ENCODE measurements at places on chromosomes 6 and 20.

DNA sequence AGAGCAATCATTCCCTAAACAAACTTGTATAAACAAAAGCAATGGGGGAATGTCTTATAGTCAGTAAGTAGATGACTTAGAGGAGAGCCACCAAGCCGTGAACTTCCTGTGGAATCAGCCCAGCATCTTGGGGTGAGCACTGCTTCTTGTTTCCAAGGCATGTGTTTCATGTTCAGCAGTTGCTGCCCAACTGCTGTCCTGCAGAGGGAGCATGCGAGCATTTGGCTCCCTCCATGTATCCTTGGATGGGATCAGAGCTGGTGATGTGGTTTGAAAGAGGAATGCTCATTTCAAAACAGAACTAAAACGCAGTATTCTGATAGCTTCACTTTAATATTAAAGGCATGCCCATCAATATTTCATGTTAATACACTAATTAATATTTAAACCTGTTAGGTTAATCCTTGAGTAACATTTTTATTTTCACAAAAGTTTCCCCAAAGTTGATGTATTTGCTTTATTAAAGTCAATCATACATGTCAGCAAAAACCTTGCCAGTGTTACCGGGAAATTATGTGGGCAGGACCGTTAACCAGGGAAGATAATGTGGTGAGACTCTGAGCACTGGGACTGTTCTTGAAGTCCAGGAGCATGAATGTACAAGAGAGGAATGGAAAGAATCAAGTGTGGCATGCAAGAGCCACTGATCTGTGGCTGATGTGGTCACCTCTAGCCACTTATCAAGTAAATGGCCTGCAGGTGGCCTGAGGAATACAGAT is 172.1 kb upstream of the GGTLC1 start:
- no peak for DNase-seq

DNA sequence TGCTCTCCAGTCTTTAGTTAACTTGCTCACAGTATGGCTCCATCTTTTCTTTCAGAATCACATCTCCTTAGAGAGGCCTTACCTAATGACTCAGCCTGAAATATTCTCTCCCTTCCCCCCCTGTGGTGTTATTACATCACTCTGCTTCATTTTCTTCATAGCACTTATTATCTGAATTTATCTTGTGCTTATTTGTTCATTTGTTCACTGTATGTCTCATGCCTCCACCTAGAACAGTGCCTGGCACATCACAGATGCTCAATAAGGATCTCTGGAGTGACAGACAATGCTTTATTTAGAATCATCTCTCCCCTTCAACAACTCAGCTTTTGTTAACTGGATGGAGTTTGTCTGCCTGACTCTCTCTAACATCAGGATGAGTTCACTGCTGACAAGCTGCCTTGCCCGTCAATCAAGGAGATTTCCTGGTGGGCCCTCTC is 96.6 kb upstream of the MAN1A1 start:
- DNase-seq: no peak

DNA sequence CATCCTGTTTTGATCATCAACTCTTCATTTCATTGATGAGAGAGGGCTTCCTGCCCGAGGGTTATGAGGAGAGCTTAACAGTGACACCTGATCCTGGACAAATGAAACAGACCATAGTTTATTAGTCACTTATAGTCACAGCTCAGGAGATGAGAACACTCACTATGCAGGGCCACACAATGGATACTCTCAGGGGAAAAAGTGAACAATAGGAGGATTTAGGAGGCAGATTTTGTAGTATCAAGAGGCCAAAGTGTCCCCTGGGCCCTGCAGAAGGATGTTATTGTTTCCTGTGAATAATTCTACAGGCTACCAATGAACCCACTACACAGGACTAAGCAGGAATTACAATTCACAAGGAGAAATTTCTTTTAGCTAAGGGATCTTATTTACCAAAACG is 772.8 kb upstream of the MAN1A1 start:
- DNase-seq: no peak

GRCh38 chr20:38126932-38127621 is 38.0 kb downstream of the TGM2 start:
- no peak for DNase-seq

DNA sequence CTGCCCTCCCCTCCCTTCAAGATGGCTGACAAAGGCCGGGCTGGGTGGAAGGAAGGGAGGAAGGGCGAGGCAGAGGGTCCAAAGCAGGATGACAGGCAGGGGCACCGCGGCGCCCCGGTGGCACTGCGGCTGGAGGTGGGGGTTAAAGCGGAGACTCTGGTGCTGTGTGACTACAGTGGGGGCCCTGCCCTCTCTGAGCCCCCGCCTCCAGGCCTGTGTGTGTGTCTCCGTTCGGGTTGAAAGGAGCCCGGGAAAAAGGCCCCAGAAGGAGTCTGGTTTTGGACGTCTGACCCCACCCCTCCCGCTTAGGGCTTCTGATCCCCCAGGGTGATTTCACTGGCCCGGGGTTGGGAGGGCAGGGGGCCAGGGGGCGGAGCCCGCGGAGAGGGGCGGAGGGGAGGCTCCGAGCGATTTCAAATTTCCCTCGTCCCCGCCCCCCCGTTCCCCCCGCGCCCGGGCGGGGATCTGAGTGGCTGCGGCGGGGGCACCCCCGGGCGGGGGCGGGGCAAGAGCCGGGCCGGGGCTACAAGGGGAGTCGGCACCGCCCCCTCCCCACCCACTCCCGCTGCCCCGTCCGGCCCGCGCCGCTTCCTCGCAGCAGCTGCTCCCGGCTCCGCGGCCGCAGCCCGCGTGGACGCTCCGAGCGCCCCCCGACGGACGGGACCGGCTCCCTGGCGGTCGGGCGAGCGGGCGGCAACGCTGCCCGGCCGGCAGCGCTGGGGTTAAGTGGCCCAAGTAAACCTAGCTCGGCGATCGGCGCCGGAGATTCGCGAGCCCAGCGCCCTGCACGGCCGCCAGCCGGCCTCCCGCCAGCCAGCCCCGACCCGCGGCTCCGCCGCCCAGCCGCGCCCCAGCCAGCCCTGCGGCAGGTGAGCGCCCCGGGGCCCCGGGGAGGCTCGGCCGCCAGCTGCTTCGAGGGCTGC is at the start of gene DNMT3B:
Gene DNMT3B, plus strand, starts transcription at position 555 of the 923 bp plus-strand sequence. CDS start 17,939 bp downstream, outside the sequence.
- DNase-seq: peak; percentile 92

DNA sequence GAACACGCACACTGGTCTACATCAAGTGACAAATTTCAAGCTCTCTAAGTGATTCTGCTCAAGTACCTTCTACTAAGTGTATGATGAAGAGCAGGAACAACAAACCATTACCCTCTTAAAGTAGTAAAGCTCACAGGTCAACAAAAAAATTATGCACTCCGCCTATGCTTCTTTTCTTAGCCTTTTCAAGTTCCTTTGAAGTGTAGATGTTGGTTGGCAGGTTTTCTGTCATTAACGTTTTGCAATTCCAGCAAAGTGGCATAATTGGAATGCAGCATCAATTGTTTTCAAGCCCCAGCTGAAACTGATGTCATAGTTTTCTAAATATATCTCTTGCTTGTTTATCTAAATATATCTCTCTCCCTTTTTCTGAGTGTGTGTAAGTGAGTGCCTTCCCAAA is 396.9 kb upstream of the EYS start:
- no peak for DNase-seq

GRCh38 chr6:116036075-116036773 is 24.5 kb downstream of the FRK start:
- DNase-seq: no peak

GRCh38 chr20:46970937-46971630 is 76.4 kb downstream of the EYA2 start:
- peak; percentile 10 for DNase-seq

DNA sequence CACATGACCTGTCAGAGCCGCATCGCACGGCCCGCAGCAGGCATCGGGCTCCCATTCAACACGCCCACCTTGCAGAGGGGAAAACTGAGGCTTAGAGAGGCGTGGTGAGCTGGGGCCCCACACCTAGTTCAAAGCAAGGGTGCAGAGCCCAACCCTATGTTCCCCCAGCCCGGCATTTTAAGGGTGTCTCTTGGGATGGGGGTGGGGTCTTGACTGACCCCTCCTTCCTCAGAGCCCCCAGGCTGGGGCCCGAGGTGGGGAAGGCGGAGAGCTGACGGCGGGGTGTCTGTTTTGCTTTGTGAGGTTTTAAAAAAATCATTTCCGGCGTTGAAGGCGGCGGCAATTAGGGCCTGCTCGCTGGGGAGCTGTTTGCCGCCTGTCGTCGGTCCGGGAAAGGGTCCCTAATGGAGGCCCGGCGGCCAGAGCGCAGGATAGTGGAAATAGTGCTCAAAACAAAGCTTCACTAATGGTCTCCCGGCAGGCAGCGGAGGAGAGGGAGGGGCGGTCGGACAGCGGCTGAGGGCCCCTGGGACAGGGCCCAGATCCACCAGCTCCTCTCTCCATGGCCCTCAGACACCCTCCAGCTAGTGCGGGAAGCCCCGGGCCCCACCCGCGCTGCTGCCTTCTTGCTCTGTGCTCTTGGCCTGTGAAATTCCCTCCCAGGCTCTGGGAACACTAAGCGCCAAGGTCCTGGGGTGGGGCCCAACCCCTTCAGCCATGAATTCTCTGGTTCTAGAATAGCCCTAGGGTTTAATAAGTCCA is 11.9 kb downstream of the VSTM2L start:
- peak; percentile 92 for DNase-seq

DNA sequence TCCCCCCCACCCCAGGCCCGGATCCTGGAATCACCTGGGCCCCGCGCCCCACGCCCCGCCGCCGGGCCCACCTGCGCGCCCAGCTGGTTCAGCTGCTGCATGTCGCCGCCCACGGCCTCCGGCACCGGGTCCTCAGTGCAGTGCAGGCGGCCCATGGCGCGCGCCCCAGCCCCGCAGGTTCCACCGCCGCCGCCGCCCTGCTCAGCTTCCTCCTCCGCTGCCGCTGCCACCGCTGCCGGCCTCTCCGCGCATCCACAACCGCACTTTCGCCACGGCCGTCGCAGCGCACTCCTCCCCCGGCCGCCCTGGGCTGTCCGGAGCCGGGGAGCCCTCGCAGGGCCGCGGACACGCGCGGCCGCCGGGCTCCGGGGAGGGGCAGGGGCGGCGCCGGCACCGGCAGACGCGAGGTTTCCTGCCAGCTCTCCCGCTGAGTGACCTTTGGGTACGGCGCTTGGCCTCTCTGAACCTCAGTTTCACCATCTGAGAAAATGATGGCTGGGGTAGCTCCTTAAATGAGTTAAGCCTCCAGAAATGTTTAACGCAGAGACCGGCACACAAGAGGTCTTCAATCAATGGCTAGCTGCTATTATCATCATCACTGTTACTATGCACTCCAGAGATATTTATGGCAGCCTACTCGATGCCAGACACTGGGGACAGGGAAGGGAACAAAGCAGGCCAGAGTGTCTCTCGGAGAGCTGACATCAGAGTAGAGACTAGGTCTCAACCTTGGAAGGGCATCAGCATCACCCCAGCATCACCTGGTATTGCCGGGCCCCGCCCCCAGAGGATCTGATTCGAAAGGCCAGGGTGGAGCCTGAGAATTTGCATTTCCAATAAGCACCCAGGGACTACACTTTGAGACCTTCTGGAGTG is at the start of gene COMMD7:
Gene COMMD7, minus strand, starts transcription at position 231 of the 876 bp plus-strand sequence. Its CDS starts 76 bp downstream, at position 155.
- peak; percentile 75 for DNase-seq

- DNase-seq: no peak
These were observed 145.1 kb upstream of the FKBP1C start for GRCh38 chr6:63066055-63066704.

DNA sequence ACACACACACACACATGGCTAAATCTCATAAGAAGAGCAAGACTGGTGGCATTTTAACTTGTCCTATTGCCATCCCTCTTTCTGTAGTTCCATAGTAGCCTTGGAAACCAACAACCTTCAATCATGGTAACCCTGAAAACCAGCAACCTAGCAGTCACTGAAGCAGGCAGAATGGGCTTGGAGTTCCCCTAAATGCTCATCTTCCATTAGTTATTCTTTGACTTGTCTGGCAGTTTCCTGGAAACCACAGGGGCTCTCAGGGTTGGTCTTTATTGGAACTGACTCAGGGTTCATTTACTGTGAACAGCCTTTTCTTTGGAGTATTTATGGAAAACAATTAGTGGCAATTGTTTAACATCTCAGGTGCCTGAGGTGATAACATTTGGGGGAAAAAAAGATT is 19.4 kb upstream of the BRPF3 start:
- no peak for DNase-seq

- peak; percentile 9 for DNase-seq
These were observed 34.5 kb upstream of the HBS1L start for GRCh38 chr6:135088818-135089809.

GRCh38 chr6:156562019-156562418 is 215.2 kb upstream of the ARID1B start:
- no peak for DNase-seq

DNA sequence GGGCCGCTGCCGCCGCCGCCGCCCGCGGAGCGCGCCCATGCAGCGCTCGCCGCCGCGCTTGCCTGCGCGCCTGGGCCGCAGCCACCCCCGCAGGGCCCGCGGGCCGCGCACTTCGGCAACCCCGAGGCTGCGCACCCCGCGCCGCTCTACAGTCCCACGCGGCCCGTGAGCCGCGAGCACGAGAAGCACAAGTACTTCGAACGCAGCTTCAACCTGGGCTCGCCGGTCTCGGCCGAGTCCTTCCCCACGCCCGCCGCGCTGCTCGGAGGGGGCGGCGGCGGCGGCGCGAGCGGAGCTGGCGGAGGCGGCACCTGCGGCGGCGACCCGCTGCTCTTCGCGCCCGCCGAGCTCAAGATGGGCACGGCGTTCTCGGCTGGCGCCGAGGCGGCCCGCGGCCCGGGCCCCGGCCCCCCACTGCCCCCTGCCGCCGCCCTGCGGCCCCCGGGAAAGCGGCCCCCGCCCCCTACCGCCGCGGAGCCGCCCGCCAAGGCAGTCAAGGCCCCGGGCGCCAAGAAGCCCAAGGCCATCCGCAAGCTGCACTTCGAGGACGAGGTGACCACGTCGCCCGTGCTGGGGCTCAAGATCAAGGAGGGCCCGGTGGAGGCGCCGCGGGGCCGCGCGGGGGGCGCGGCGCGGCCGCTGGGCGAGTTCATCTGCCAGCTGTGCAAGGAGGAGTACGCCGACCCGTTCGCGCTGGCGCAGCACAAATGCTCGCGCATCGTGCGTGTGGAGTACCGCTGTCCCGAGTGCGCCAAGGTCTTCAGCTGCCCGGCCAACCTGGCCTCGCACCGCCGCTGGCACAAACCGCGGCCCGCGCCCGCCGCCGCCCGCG is 730 bp downstream of the INSM1 start:
- peak; percentile 75 for DNase-seq

- DNase-seq: no peak
These were observed 13.1 kb upstream of the LIN28B start for GRCh38 chr6:104943781-104944180.

- no peak for DNase-seq
These were observed 44.7 kb upstream of the CCN2 start for GRCh38 chr6:131995917-131996316.

- DNase-seq: no peak
These were observed 72.1 kb downstream of the KHDC1L start for GRCh38 chr6:73152966-73153757.

- DNase-seq: no peak
These were observed 57.1 kb upstream of the LRRC1 start for GRCh38 chr6:53737746-53738145.

GRCh38 chr6:35299674-35300073 is 2.1 kb downstream of the DEF6 start:
- no peak for DNase-seq

All from NCI-H1417 (cell line).